Common myeloid progenitor, CD34-positive (primary cell): ENCODE measurements at places on chromosomes 1 and 21.

DNA sequence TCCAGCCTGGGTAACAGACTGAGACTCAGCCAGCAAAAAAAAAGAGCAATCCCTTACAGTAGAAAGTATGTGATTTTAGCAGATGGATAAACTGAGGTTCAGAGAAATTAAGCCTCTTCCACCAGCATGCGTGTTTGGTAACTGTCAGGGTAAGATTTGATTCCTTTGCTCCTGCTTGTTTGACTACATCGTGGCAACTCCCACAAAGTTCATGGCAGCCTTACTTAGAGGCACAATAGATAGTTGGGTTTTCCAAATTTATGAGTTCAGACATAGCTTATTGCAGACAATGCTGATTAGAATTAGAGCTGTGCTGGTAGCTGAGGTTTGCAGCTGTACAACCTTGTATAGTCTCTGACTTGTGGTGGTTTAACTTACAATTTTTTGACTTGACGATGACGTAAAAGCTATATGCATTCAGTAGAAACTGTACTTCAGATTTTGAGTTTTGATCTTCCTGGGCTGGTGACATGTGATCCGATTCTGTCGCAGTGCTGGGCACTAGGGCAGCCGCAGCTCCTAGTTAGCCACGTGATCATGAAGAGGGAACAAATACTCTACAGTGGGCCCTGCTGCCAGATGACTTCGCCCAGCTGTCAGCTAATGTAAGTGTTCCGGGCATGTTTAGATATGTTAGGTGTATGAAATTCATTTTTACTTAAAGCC is 167.8 kb downstream of the DHRS3 start:
- DNase-seq = no peak

GRCh38 chr1:115067161-115067859 is 22.0 kb downstream of the TSPAN2 start:
- no peak for DNase-seq

DNA sequence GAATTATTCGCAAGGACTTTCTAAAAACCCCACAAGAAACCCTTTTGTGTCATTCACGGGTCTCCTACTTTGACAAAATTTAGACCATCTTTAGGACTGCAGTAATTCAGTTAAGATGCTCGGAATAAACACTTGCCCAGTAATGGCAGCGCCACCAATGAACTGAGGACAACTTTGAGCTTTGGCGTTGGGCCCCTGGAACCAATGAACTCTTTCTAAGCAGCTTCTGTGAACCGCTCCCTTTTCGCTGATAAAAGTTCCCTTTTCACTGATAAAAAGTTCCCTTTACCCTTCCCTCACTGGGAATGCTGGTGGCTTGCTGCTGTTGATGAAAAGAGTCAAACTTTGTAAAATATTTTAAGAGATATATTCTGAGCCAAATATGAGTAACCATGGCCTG is 1.5 kb upstream of the MRPL55 start:
- no peak for DNase-seq

- no peak for DNase-seq
Observed at GRCh38 chr1:208268541-208269337, 24.6 kb upstream of the PLXNA2 start.

DNA sequence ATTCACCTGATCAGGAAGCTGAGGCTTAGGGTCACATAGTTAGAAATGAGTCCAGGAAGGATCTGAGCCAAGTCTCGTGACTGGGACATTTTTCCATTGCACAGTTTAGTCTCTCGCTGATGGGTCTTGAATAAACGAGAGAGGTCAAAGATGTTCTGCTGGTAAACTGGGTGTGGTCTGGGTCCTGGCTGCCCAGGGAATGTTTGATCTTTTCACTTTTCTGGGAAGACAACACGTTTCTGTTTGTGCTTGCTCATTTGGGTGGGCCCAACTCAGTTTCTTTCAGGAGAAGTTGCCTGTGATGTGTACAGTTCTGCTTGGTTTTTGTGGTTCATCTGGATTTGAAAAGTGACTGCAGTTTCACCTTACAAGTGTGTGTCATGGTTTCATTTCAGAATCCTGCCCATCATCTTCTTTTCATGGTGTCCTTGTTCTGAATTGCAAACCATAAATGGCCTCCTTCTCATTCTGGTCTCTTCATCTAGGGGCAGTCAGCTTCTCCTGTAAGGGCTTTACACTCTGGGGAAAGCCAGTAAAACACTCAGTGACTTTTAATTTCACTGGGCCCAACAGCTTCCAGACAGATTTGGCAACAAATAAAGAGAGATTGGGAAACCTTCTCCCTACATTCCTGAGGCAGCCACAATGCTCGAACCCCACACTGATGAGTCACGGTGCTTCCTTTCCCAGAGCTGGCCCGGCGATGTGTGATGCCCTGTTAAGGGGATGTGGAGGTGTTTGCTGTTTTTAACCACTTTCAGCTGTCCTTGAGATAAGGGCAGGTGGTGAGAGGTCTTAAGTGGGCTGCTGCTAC is 7.2 kb upstream of the TACSTD2 start:
- peak; percentile 52 for DNase-seq

DNA sequence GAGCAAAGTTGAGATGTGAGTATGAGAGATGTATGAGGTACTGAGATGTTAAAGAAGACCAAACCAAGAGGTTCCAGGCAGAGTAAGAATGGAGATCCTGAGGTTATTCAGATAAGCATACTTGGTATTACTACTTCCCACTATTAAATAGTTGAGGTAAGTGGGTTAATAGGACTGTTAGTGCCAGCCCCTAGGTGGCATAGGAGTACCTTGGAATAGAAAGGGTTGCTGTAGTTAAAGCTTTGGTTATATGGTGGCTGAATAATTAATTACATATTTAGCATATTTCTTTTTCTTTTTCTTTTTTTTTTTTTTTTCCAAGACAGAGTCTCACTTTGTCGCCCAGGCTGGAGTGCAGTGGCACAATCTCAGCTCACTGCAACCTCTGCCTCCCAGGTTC is 397.9 kb upstream of the TMPRSS15 start:
- no peak for DNase-seq

- DNase-seq = no peak
Observed at GRCh38 chr1:238648751-238649150, 737.6 kb upstream of the CHRM3 start.

DNA sequence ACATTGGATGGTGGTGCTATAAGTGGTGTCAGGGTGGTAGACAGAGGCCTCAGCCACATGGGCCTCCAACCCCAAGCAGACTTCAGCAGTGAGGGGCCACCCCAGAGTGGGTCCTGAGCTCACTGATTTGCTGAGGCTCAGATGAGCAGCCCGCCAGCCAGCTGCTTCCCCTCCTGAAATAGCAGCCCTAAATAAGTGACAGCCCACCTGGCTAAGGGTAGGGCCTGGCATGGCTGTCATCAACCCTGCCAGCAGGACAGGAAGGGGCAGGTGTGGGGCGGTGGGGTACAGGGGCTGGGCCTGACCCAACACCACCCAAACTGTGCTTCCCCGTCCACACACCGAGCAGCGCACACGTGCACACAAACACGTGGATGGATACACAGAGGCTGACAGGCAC is 79.3 kb downstream of the GRIK3 start:
- DNase-seq = no peak

DNA sequence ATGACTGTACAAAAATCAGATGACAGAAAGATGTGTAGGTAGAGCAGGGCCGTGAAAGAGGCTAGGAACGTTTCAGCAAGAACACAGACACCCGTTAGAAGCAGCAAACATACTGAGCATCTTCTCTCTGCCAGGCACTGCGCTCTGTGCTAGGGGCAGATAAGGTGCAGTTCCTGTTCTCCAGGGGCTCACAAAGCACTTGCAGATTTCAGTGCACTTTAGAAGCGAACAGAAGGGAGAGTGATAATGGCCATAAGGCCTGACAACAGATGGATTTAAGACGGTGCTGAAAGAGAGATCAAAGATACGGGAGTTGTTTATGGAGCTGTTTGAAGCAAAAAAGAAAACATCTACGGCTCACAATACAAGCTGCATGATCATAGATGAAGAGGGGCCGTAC is 200.3 kb upstream of the FOXD3 start:
- DNase-seq = peak; percentile 61

DNA sequence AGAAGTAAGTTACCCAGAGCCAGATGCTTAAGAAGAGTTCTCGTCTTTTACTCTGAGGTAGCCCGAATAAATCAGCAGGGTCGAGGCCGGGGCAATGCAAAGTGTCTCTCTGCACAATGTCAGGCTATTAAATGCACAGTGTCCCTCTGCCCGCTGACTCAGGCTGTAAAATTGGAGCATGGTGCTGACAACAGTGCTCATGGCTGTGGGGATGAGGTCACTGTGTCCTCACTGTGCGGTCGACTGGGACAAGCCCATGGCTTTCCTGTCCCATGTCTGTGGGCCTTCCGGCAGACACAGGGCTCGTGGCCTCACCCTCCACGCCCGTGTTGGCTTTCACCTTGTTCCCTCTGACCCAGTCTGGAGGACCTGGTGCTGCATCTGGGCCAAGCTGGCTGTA is 14.6 kb upstream of the SLC2A1 start:
- no peak for DNase-seq

GRCh38 chr1:13892671-13893325 is 192.8 kb downstream of the PRDM2 start:
- DNase-seq = no peak

- DNase-seq = no peak
Observed at GRCh38 chr1:182071924-182072323, 10.4 kb upstream of the ZNF648 start.

- no peak for DNase-seq
Observed at GRCh38 chr1:192741095-192741494, 67.7 kb upstream of the RGS2 start.

GRCh38 chr1:172178886-172179285 is 241.6 kb upstream of the C1orf105 start:
- DNase-seq = no peak

DNA sequence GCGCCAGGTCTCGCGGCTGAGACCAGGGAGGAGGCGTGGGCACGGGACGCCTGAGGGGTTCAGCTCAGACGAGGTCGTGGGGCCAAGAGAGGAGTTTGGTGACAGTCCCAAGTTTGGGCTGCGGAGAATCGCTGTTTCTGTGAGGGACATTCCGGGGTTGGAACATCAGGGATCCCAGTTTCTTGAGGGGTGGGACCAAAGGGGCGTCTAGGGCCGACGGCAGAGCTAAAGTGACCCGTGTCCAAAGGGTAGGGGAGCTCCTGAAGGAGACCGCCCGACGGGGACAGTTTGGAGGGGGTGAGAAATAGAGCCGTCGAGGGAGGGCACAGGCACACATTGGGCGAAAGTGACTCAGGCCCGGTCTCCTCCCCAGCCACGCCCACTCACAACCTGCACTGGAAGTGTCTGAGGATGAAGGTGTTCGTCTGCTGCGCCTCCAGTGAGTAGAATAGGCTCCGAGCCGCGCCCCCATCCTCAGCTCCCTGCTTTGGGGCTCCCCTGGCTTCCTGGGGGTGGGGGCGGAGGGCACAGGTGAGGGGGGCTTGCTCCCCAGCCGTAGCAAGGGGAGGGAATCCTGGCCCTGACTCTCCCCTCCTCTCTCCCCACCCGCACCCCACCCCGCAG is 7.0 kb downstream of the EFNA3 start:
- DNase-seq = no peak

DNA sequence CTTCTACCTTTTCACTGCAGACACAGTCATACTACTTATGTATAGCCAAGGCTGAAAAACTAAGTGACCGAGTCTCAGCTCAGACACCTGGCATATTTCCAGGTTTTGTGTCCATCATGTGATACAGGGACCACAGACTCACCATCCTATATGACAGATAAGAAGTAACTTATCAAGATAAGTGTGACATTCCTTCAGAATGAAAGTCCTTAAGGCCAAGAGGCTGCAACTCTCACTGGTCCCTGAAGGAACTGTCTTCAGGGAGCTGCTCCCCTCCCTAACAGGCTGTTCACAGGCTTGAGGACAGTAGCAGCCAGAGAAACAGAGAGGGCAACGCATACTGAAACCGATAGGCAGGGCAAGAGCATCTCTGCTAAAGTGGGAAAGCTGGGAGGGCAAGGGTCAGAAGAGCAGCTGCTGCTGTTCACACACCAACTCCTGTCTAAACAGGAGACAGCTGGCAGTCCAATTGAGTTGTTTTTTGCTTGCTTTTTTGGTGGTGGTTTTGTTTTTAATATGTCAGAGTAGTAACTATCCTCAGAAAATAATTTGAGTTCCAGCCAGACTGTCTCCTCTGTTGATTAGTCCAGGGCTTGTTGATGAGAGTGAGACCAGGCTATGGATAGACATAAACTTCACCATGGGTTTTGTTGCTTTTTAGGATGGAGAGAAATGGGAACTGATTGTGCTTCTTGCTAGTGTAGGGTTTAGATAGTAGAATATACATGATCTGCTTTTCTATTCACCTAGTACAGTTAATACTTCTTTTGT is 67.7 kb downstream of the MACF1 start:
- DNase-seq = no peak

- DNase-seq = no peak
Observed at GRCh38 chr1:241596633-241597032, 43.5 kb downstream of the CHML start.

DNA sequence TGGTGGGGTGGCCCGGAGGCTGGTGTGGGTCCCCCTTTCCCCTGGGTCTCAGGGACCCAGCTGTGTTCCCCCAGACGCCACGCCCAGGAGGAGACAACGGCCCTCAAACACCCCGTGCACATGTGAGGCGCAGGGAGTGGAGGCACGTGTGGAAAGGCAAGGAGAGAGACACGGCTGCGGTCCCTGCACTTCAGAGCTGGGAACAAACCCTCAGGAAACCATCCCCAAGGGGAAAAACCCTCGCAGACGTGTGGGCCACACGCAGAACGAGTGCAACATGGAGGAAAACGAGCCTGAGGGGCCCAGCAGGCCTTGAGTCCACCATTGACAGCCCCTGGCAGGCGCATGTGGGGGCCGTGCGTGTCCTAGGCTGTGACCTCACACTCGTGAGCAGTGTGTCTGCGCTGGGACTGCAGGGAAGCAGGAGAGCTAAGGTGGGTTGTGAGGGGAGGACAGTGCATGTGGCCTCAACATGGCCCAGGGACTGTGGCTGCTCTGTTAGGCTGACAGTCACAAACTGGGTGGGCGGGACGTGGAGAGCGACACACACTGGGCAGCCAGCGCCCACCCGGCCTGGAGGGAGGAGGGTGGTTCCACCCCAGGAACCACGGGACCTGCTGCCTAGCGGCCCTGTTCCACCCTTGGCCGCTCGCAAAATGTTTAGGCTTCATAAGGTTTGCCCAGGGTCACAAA is 20.0 kb downstream of the ITGB2 start:
- no peak for DNase-seq

- DNase-seq = no peak
Observed at GRCh38 chr1:219041141-219041540, 132.5 kb upstream of the LYPLAL1 start.

- no peak for DNase-seq
Observed at GRCh38 chr1:172820475-172821158, 161.7 kb downstream of the FASLG start.

DNA sequence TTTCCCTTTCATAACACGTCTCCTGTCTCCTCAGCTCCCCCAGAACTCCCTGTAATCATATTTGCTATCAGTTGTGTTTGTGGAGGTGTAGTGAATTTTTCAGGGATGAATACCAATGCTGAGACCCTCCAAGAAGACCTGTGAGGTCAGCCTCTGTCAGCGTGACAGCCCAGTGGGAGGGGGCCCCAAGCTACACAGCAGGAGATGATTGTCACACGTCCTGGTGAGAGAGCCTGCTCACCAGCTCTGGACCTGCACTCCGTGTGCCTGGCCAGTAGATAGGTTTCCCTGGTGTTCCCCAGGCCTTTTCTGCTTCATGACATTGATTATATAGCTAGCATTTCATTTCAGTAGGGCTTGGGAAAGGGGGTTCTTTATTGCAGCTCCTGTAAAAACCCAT is 421.5 kb downstream of the KIF26B start:
- no peak for DNase-seq
